H1 (cell line): ENCODE measurements at places on chromosomes 13 and 19. TPM values are rescaled to one million over a fixed set of nuclear protein-coding genes. Genes with fewer than 3 reads are reported as not detected.

Gene PDE4C
- total RNA-seq: 2.3 and 2.7 TPM in 2 replicates

- peak; percentile 49 for DNase-seq
Measured at GRCh38 chr13:107271227-107271626, 703.3 kb upstream of the ARGLU1 start.

DNA sequence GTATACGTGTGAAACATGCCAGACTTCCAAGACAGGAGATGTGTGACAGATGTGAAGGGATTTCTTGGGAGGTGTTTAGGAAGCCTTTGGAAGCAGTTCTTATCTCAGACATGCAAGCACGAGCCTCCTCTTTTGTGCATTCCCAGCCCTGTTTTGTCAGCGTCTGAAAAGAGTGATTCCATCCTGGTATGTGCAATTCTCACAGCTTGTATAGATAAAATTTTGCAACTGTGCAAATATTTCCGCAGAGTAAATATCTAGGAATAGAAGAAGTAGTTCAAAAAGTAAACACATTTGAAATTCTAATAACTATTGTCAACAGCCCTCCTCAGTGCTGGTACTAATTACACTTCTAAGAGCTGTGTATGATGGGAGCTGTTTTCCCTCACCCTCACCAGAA, 72.3 kb upstream of the C1QTNF9B start:
- DNase-seq: no peak

- DNase-seq: no peak
Measured at GRCh38 chr19:5406816-5407215, 48.4 kb upstream of the ZNRF4 start.

Gene TLE2
- 11.5 and 12.5 TPM in 2 replicates for total RNA-seq

Gene EFNA2
- 7.0 and 10.3 TPM in 2 replicates for total RNA-seq
